Activated CD4-positive, alpha-beta T cell treated with anti-CD3 and anti-CD28 coated beads for 36 hours (primary cell): ENCODE measurements at places on chromosomes 7 and 10. TPM values are rescaled to one million over a fixed set of nuclear protein-coding genes. Genes with fewer than 3 reads are reported as not detected.
A peak's percentile ranks its signal among the peaks of the same experiment; 100 is the strongest.

Gene LRIT1
- total RNA-seq, result not detected

DNA sequence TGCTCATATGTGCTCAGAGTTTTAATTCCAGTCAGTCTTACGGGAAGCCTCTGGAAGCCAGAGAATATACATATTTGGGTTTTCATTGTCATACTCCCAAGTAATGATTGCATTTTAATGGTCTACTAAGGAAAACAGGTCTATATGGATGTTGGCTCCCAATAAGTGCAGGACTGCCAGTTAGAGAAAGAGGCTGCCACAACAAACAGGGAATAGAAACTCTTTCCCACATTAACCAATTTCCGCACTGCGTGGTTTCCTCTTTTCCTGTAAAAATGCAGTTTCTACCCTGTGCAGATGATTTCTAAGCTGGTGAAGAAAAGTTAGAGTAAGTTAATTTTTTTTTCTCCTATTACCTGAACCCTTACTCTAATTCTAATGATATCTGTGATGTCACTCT is 78.2 kb downstream of the CCSER2 start:
- peaks cover 40% of the 10 kb centered on the region for H3K4me1 ChIP-seq
- no peak overlapping the region for H3K4me3 ChIP-seq
- no peaks in the 10 kb centered on the region for H3K27me3 ChIP-seq
- H3K27ac ChIP-seq, result peak overlapping the region; percentile 37
- DNase-seq, result no peak
- peaks cover 42% of the 10 kb centered on the region for H3K36me3 ChIP-seq

- no peak for DNase-seq
- H3K27me3 ChIP-seq, result peaks cover 11% of the 10 kb centered on the region
- H3K4me1 ChIP-seq, result no peaks in the 10 kb centered on the region
- no peak overlapping the region for H3K27ac ChIP-seq
- no peak overlapping the region for H3K4me3 ChIP-seq
These were observed 64.2 kb upstream of the DDC start for GRCh38 chr7:50629238-50629901.

DNA sequence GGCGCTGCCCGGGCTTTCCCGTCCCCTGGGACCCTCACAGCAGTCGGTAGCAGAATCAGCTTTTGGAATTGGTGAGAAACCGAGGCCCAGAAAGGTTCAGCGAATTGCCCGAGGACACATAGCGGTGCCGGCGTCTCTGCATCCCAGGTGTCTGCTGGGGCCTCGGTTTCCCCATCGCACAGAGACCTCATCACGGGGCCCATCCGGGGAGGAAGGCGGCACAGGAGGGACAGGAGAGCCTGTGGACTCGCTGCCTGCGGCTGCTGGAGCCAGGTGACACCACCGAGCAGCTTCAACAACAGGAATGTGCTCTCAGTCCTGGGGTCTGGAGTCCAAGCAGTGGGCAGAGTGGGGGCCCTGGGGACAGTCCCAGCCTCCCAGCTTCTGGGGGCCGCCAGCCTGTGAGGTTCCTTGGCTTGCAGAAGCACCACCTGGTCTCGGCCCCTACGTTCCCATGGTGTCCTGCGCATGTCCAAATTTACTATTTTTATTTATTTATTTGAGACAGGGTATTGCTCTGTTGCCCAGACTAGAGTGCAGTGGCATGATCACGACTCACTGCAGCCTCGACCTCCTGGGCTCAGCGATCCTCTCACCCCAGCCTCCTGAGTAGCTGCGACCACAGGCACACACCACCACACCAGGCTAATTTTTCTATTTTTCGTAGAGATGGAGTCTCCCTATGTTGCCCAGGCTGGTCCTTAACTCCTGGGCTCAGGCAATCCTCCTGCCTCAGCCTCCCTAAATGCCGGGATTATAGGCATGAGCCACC is 539 bp upstream of the COX19 start:
- no peak overlapping the region for H3K27ac ChIP-seq
- peaks cover 27% of the 10 kb centered on the region for H3K36me3 ChIP-seq
- no peaks in the 10 kb centered on the region for H3K27me3 ChIP-seq
- peak overlapping the region; percentile 94 for H3K4me3 ChIP-seq
- peaks cover 27% of the 10 kb centered on the region for H3K4me1 ChIP-seq

- no peak overlapping the region for H3K4me3 ChIP-seq
- H3K27ac ChIP-seq, result no peak overlapping the region
- H3K27me3 ChIP-seq, result no peaks in the 10 kb centered on the region
- H3K36me3 ChIP-seq, result no peaks in the 10 kb centered on the region
- no peak for DNase-seq
These were observed 45.1 kb downstream of the CUX1 start for GRCh38 chr7:101862280-101863220.

DNA sequence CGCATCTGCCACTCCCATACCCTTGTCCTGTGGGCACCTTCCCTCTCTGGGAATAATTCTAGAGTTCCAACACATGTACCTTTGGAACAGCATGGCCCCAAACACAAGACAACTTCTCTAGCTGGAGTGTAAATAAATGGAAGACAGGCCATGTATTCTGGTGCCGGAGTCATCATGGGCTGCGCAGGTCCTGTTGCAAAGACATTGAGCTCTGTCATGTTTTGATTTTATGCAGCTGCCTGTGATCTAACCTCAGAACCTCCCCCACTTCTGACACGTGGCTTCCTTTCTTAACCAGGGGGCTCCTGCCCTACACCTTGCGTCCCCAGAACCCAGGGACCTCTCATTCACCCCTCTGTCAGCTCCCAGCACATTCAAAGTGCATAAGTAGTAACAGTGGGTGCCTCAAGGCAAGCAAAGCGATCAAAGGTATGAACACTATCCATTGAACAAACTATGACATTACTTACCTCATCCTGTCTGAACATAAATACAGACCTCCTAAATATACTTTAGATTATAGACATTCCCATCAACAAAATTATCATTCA is 219.9 kb downstream of the FGFR2 start:
- no peak overlapping the region for H3K4me3 ChIP-seq
- H3K4me1 ChIP-seq, result no peaks in the 10 kb centered on the region
- no peak for DNase-seq
- no peaks in the 10 kb centered on the region for H3K36me3 ChIP-seq
- H3K27me3 ChIP-seq, result no peaks in the 10 kb centered on the region

Gene FOXK1
- total RNA-seq, result 33.9 TPM

DNA sequence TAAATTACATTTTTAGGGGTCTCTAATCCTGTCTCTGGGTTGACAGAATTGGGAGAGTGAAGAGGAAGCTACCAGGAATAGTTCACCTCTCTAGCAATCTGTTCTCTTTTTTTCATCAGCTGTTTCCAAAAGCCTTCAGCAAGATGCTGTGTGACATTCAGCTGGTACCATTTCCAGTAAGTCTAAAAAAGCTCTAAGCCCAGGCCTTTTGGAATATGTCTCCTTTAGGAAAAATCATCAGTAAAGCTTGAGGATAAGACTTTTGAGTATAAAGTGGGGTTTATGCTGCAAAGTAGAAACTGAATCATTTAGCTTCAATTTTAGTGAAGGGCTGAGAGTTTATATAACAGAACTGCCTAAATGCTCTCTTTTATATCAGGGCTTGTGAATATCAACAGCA is 81.5 kb downstream of the CCNY start:
- no peaks in the 10 kb centered on the region for H3K36me3 ChIP-seq
- no peak overlapping the region for H3K4me3 ChIP-seq
- DNase-seq, result no peak
- H3K4me1 ChIP-seq, result peaks cover 54% of the 10 kb centered on the region
- H3K27me3 ChIP-seq, result no peaks in the 10 kb centered on the region
- no peak overlapping the region for H3K27ac ChIP-seq

Gene PIP4K2A
- 108 TPM for total RNA-seq

- no peaks in the 10 kb centered on the region for H3K27me3 ChIP-seq
- H3K4me1 ChIP-seq, result peaks cover 4% of the 10 kb centered on the region
- H3K36me3 ChIP-seq, result peaks cover 50% of the 10 kb centered on the region
- no peak for DNase-seq
- no peak overlapping the region for H3K4me3 ChIP-seq
- H3K27ac ChIP-seq, result no peak overlapping the region
These were observed 186.9 kb downstream of the SND1 start for GRCh38 chr7:127838816-127839415.

- DNase-seq, result peak; percentile 93
- peaks cover 63% of the 10 kb centered on the region for H3K36me3 ChIP-seq
- H3K27me3 ChIP-seq, result no peaks in the 10 kb centered on the region
- H3K27ac ChIP-seq, result peak overlapping the region; percentile 94
- peak overlapping the region; percentile 68 for H3K4me3 ChIP-seq
- H3K4me1 ChIP-seq, result peaks cover 84% of the 10 kb centered on the region
These were observed 59.8 kb downstream of the COA1 start for GRCh38 chr7:43669286-43670081.

Gene TRIM50
- total RNA-seq, result not detected

Gene ABHD11
- 14.4 TPM for total RNA-seq

DNA sequence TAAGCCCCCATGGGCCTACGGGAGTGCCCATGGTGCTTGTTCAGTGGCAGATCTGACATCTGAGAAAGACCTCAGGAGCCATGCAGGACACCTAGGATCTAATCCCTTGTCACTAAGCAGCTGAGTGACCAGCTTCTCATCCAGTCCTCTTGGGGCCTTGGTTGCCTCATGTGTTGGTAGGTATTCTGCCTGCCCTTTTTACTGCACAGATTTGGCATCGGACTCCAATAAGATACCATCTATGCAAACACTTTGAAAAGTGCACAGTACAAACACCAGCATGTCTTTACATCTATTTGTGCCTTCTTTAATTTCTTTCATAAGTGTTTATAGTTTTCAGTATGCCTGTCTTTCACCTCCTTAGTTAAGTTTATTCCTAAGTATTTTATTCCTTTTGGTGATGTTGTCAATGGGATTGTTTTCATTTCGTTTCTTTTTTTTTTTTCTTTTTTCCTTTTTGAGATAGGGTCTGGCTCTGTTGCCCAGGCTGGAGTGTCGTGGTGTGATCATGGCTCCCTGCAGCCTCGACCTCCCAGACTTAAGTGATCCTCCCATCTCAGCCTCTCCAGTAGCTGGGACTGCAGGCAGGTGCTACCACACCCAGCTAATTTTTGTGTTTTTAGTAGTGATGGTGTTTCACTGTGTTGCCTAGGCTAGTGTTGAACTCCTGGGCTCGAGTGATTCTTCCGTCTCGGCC is 10.4 kb downstream of the STOX1 start:
- H3K4me3 ChIP-seq, result no peak overlapping the region
- no peaks in the 10 kb centered on the region for H3K4me1 ChIP-seq
- H3K36me3 ChIP-seq, result no peaks in the 10 kb centered on the region
- H3K27ac ChIP-seq, result no peak overlapping the region
- no peak for DNase-seq
- no peaks in the 10 kb centered on the region for H3K27me3 ChIP-seq
